NCI-H187 treated with DMSO at 0.1 percent for 48 hours (cell line): ENCODE measurements at places on chromosomes 2 and 18.

DNA sequence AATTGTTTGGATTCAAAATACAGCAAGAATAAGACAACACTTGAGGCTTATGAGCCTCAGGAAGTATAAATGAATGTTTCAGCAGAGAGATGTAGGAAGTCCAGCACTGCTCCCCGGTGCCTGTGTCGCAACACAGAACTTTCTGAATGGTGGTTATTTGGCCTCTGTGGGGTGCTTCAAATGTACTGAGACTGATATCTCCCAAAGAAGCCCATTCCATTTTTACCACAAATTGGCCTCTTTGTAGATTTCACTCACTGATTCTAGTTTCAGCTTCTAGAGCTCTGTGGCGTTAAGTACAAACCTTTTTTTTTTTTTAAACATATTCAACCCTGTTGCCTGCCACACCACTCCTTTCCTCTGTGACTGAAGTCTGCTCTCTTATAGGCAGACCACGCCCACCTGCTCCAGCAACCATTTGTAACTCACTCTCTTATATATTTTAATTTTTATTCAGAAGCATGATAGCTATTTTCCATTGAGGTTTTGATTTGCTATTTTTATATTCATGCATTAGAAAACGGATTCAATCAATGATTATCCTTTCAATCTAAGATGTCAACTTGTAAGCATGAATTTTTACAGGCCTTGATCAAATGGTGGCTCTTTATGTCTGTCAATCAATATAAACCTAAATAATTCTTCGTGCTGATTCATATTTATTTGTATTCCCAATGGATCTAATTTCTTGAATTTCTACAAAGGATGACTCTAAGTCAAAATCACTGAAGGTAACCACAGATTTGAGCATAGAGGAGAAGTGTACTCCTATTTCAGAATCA is 277.1 kb upstream of the CCDC68 start:
- DNase-seq = no peak

- no peak for DNase-seq
Observed at GRCh38 chr2:173986805-173987204, 21.6 kb upstream of the SP3 start.

GRCh38 chr2:189685540-189686229 is 11.2 kb downstream of the ANKAR start:
- DNase-seq = no peak

- DNase-seq = no peak
Observed at GRCh38 chr18:10997885-10998284, 151.5 kb downstream of the PIEZO2 start.

DNA sequence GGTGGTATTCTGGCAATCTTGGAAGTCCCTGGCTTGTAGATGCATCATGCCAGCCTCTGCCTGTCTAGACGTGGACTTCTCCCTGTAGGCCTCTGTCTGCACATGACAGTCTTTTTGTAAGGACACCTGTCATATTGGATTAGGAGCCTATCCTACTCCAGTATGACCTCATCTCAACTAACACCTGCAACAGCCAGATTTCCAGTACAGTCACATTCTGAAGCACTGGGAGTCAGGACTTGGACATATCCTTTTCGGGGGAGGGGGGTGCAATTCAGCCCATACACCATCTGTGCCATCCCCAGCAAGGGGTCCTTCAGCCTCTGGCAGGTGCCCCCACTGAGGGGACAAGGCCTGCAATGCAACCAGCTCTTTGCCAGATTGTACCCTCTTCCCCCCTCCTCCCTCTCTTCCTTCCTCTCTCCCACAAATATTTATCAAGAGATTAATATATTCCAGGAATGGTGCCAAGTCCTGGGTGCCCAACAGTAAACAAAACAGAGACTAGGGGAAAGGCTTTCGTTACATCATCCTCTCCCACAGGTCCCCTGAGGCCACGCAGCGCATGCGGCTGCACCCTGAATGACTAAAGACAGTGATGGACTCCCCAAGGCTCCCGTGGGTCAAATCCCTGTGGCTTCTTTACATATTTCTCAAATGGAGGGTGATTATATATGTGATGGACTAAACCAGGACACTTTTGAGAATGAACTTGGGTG is 20.5 kb upstream of the MYCN start:
- no peak for DNase-seq

GRCh38 chr2:10246370-10246769 is 56.3 kb upstream of the HPCAL1 start:
- no peak for DNase-seq
